ENCODE measurements at places on chromosomes 16 and 17.
A peak's percentile ranks its signal among the peaks of the same experiment; 100 is the strongest.

GRCh38 chr17:29125651-29126050 is 54.5 kb downstream of the MYO18A start:
- DNase-seq: no peak

- no peak for DNase-seq
Observed at GRCh38 chr16:7124701-7125100, 207.9 kb upstream of the RBFOX1 start.

DNA sequence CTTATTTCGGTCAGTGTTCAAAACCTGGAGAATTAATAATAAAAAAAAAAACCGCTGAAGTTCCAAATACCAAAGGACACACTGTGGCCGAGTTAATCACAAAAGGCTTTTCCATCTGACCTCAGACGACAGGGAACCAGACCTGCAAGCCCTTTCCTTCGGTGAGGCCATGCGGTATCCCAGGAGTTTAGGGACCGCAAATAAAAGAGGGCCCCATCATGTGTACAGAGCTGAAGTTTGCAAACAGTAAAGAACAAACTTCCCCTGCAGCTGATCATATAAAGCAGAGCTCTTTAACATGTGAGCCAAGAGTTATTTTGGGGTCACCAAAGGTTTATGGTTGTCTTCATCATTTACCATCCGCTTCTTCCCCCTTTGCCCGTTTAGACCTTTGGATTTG is 33.0 kb upstream of the FOXJ1 start:
- no peak for DNase-seq

DNA sequence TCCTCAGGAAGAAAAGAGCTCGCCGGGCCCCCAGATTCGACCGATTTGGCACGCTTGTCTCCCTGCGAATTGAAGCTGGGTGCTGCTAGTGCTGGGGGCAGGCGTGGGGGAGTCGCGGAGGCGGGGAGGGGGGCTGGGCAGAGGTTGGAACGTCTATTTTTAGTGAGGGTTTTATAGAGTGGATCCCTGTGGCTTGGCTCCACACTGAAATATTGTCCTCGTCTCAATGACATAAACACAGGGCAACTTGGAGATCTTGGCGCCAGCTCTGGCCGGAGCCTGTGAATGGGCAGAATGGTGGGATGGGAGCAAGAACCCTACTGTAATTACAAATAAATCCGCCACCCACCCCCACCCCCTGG is 15.7 kb upstream of the NOG start:
- no peak for DNase-seq

DNA sequence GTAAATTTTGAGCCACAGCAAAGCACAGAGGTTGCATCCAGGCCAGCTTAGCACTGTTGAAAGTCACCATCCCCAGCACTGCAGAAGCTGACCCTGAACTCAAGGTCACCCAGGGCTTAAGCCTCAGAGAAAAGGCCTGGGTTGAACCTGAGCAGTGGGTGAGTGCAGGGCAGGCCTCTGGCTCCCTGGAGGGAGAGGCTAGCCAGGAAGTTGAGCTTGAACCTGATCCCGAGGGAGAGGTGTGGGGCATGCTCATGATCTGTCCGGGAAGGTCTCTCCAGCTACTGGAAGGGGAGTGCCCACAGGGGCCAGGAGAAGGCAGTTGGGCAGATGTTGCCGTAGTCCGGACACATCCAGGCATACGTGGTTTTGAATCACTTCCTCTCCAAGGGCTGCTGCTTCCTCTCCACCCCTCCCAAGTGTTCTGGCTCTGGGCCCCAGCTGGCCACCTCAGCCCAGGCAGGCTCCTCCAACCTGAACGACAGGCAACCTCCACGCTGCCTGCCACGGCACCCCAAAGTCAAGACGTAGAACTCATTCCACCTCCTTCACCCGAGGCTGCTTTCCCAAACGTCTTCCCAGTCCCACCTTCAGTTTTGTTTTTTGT is 18.4 kb downstream of the CARHSP1 start:
- peak; percentile 92 for DNase-seq

- no peak for DNase-seq
Observed at GRCh38 chr17:45162025-45162687, 481 bp downstream of the HEXIM2 start.

DNA sequence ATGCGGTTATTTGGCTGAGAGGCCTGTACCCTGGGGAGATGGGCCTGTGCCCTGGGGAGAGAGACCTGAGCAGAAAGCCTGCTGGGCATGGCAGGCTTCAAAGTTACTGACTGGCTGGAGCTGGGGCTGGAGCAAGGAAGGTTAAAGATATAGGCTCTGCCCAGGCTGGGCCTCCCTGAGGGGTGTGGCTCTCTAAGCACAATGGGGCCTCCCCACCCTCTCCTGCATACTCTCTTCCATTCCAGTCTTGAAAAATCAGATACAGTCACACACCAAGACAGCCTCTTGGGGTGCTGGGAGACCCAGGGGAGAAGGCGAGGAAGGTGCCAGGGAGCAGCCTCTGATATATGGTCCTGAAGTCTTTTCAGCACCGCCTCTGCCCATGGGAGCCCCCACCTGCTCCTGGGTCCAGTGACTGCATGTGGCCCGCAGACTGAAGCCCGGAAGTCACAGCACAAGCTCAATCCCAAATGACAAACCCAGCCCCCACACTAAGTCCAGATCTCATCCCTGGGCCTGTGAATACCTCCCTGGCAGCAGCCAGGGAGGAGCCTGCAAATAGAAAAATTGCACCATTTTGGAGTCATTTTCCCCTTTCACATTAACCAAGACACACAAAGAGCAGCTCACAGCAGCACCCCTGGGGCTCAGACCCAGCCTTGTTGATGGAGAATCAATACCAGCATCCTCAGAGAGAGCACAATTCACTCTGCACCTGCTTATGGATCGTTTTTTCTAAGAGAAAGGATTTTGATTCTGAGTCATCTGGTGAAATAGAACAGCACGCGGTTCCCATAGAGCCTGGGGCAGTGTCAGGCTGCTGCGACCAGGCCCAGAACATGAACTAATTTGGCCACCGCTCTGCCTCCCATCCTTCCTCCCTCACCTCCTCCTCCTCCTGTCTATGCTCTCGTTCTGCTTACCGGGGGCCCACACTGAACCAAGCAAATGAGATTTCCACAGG is 25.6 kb upstream of the CACNG1 start:
- DNase-seq: no peak

- peak; percentile 65 for DNase-seq
Observed at GRCh38 chr16:24980077-24980793, 34.9 kb downstream of the ARHGAP17 start.

DNA sequence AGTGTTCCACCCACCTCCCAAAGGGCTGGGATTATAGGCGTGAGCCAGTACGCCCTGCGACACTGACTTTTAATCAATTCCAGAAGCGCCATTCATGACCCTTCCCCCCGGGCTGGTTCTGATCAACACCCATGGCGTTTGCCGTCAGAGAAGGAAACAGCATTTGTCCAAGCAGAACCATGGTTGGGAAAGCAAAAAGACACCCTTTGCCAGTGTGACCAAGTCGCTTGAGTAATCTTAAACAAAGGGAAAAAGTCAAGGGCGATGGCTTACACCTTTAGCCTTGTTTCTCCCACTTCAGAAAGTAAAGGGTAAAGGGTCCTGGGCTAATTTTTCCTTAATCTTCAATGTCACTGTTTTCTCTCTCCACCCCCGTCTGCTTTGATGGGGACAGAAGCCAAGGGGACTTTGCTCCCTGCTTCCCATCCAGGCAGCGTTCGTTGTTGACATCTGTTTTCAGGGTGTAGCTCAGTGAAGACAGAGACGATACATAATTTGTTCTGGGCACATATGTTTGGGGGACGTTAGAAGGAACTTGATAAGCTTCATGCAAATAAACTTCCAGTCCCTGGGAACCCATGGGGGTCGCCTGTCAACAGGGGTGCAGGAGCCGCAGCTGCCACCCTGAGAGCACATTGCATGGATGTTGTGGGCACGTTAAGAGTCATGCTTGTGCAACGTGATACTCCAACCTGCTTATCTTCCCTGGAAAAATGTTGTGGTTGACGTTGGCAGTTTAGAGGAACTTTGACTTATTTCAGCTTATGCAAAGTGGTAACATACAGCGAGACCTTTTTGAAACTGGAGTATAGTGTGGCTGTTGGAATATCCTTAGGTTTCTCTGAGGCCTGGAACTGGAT is 50.6 kb upstream of the TANGO6 start:
- DNase-seq: no peak

GRCh38 chr16:66928702-66929388 is 3.5 kb upstream of the RRAD start:
- no peak for DNase-seq

- no peak for DNase-seq
Observed at GRCh38 chr17:72594248-72594647, 473.4 kb downstream of the SOX9 start.

GRCh38 chr17:55479903-55480302 is 31.3 kb downstream of the SMIM36 start:
- no peak for DNase-seq

- no peak for DNase-seq
Observed at GRCh38 chr16:86852135-86852534, 273.8 kb downstream of the FOXL1 start.

DNA sequence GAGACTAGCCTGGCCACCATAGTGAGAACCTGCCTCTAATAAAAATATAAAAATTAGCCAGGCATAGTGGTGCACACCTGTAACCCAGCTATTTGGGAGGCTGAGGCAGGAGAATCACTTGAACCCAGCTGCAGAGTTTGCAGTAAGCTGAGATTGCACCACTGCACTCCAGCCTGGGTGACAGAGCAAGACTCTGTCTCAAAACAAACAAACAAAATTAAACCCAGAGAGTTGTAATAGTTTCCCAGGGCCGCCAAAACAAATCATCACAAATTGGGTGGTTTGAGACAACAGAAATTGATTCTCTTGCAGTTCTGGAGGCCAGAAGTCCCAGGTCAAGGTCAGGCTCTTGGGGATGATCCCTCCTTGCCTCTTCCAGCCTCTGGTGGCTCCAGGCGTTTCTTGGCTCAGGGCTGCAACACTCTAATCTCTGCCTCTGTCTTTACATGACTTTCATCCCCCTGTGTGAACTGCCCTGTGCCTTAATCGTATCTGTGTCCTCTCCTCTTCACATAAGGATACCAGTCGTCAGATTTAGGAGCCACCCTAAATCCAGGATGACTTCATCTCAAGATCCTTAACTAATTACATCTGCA is 100.3 kb upstream of the NOL11 start:
- no peak for DNase-seq

- no peak for DNase-seq
Observed at GRCh38 chr16:2238838-2239675, 2.8 kb downstream of the DNASE1L2 start.

DNA sequence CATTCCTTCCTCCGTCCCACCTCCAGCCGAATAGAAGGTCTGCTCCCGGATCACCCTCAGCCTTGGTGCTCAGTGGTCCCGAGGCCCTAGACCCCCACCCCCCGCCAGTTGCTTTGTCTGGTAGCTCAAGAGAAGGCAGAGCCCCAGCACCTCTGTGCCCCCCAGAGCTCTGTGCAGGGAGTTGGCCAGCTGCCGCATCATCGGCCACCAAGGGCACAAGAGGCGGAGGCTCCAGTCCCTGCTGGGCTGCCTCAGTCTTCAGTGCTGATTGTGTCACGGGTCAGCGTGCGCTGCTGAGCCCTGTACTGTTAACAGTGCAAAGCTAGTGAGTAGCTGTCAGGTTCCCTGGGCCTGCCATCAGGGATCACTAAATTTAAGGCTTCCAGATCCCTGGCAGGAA is 22.2 kb upstream of the DRG2 start:
- DNase-seq: no peak

GRCh38 chr16:67155295-67156142 is 4.2 kb downstream of the TRADD start:
- peak; percentile 77 for DNase-seq

GRCh38 chr17:258045-258734 is 76.7 kb upstream of the DOC2B start:
- DNase-seq: peak; percentile 38

DNA sequence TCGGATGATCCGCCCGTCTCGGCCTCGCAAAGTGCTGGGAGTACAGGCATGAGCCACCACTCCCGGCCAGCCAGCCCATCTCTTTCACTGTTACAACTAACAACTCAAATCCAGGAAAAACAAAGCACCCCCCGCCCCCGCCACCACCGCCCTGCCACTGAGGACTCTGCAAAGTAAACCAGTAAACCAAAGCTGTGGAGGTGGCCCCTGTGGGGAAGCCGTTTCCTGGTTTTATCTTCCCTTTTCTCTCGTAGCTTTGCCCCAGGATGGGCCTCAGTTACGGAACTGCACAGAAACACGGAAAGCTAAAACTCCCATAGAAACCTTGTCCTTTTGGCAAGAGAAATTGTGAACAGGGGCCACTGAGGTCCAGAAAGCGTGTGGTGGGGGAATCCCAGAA is 17.5 kb downstream of the CHMP6 start:
- no peak for DNase-seq

GRCh38 chr16:49349446-49350168 is 24.0 kb upstream of the C16orf78 start:
- DNase-seq: no peak

DNA sequence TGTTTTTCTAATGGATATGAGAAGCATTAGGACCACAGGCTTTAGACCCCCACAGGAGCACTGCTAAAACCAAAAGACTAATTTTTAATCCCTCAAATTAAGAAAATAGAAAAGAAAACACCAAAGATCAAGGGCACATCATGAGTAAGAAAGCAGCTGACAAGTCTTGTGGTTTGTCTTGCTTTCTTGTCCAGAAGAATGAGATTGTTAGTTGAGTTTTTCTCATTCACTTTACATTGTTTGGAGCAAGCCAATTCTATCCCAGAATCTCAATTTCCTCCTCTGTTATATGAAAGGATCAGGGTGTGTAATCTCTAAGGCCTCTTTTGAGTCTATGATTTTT is 899.0 kb downstream of the KCNJ2 start:
- no peak for DNase-seq

DNA sequence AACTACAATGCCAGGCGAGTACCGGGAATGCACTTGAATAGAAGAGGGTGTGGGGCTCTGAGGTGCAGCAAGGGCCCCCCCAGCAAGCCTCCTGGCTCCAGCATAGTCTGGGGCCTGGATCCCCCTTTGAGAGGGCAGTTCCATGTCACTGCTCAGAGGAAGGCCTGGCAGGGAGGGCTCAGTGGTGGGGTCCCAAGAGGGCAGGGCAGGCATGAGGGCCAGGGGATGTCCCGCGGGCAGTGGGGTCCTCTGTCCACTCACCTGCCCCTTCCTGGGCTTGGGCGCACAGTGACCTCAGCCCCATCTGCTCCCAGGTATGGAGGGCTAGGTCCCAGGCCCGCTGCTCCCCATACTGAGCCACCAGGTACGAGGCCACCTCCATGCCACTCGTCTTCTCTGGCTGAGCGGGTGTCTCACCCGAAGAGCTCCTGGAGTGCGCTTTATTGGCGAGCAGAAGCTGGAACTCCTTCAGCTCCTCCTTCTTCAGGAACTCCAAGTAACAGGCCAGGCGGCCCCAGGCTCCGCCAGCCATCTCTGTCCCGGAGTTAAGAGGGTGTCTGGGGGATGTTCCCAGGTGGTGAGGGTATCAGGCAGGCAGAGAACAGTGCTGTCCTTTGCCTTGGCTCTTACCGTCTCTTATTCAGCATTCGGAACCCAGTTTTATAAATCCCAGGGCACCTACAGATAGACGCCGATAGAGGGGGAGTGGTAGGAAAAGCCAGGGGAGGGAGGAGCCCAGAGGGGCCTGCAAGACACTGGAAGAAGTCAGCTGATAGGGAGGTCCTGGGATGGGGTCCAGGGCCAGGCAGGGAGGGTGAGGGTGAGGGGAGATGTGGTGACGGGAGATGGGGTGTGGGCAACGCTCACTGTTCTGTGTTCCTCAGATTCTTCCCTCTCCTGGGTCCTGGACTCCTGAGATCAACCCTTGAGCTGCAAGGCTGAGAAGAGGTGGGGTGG is 605 bp downstream of the NLRP1 start:
- DNase-seq: peak; percentile 24

Measured in kidney capillary endothelial cell (primary cell).